CD4-positive, alpha-beta T cell (primary cell): ENCODE measurements at places on chromosomes 5 and 9.
A peak's percentile ranks its signal among the peaks of the same experiment; 100 is the strongest.

DNA sequence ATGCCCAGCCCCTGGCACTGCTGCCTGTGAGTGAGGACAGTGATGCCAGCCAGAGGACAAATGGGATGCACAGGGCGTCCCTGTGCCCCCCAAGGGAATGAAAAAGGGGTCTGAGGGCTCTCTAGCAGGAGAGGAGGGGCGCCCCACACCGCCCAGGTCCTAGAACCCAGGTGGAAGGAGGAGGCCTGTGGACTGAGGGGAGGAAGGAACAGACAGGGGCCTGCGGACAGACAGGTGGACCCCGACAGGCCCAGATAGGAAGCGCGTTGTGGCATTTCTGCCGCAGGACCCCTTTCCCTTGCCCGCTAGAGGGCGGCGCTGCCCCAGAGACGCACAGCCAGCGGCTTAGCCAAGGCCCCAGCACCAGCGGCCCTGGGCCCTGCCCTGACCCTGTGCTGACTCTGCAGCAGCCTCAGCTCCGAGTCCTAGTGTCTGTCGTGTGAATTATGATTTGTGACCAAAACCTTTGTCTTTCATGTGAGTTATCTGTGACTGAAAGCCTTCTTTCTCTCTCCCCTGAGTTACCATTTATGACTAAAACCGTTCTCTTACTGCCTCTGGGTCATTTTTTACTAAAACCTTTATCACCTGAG is 30.7 kb downstream of the TRIP13 start:
- no peaks in the 10 kb centered on the region for H3K36me3 ChIP-seq
- no peak overlapping the region for H3K27ac ChIP-seq
- H3K4me1 ChIP-seq = peaks cover 13% of the 10 kb centered on the region
- DNase-seq = peak; percentile 52
- peaks cover 12% of the 10 kb centered on the region for H3K27me3 ChIP-seq
- no peak overlapping the region for H3K4me3 ChIP-seq

GRCh38 chr9:121831869-121832268 is 180.4 kb downstream of the DAB2IP start:
- H3K27me3 ChIP-seq = no peaks in the 10 kb centered on the region
- no peaks in the 10 kb centered on the region for H3K4me1 ChIP-seq
- H3K27ac ChIP-seq = no peak overlapping the region
- H3K4me3 ChIP-seq = no peak overlapping the region
- H3K36me3 ChIP-seq = no peaks in the 10 kb centered on the region

DNA sequence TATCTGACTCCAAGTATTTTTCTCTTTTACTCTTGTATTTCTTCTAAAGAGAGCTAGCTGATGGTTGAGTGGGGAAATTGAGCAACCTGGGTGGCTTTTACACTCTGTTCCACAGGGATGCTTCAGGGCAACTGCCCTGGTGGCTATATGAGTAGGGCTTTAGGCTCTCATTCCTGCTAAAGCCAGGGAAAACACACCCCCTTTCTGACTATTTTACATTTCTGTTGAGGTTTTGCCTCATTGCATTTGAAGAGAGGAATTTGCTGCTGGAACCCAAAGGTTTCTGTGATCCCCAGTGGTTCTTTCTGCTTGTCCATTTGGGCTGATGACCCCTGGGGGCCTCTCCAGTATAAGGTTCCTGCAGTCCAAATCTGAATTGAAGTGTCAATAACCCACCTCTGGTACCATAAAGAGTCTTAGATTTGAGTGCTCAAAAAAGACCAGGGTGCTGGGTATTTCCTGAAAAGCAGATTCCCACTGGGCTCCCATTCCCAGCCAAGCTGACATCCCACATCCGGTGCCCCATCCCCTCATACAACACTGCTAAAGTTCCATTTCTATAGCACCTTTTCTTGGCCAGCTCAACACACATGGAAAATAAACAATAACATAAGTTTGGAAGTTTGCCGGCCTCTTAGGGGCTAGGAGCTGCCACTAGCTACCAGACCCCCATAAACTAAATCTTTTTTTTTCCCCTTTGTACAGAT is 59.5 kb downstream of the PAPPA start:
- H3K27me3 ChIP-seq = no peaks in the 10 kb centered on the region
- no peak overlapping the region for H3K27ac ChIP-seq
- no peak overlapping the region for H3K4me3 ChIP-seq
- no peak for DNase-seq
- H3K4me1 ChIP-seq = no peaks in the 10 kb centered on the region

DNA sequence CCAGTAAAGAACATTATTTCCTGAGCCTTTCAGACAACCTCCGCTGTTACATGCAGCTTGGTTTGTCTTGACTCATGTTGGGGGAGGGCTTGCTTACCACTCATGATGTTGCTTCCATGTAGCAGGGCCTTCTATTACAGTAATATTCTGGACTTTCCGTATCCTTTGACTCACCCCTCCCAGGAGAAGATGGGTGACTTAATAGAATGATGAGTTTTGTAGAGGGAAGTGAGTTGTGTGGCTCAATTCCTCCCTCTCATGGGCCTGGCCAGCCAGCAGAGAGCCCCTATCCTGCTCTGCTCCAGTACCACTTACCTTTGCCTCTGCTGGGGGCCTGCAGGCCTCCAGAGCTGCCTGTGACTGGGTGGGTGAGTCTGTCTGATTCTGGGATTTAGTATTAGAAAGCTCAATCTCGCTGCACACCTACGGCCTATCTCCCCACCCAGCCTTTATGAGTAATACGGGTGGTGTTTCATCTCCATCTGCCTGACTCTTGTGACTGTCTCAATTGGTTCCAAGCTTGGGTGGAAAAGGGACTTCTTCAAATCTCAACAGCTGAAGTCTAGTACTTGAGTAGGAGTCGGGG is 52.6 kb upstream of the KLF9 start:
- H3K4me1 ChIP-seq = peaks cover 18% of the 10 kb centered on the region
- no peaks in the 10 kb centered on the region for H3K36me3 ChIP-seq
- H3K4me3 ChIP-seq = no peak overlapping the region

DNA sequence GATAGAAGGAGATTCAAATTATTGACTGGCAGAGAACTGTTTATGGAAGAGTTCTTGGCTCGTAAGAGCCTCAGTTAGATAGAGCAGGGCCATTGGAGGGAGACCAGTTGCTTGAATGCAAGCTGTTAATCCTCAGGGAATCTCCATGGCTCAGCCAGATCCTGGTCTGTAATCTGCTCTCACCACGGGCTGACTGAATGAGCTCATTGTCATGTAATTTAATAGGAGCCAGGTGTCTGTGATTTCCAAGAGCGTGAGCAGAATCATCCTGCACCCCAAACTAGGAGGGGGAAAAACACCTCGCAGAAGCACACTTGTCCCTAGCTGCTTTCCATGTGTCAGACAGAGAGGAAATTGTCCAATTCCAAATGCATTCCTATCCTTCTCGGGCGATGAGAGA is 19.1 kb upstream of the KCNMB1 start:
- H3K36me3 ChIP-seq = no peaks in the 10 kb centered on the region
- H3K4me1 ChIP-seq = no peaks in the 10 kb centered on the region
- no peak overlapping the region for H3K4me3 ChIP-seq
- no peak overlapping the region for H3K27ac ChIP-seq

DNA sequence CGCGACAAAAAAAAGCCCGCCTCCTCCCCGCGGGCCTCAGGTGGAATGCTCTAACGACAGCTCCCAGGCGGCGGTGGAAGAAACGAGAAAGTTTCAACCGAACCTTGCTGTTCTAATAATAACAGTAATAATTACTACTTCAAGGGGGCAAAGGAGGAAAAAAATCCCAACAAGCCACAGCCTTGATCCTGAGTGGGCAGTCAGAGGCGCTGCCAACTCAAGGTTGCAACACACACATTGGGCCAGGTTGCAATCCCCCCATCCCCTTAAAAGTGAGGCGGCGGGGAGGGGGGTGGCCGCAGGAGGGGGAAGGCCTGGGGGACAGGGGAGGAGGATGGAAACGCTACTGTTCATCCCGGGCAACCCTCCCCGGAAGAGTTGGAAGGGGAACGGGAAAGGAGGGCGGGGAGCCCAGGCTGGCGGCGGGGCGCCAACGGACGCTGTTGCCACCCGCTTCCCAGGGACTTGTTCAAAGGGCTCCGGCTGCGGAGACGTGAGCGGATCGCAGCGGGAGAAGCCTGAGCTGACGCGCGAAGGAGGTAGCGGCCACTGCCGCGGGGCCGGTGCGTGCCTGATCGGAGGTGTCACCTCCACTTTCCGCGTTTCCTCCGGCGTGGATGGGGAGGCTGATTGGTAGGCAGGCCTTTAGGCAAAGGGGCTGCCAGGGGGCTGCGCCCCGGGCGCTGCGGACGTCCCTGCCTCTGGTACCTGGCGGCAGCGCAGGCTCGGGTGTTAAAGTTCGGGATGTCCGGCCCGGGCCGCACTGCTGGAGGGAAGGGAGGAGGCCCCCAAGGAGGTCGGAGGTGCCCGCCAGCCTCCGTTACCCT is 647 bp downstream of the SMARCA2 start:
- peaks cover 12% of the 10 kb centered on the region for H3K4me1 ChIP-seq
- H3K4me3 ChIP-seq = peak overlapping the region; percentile 84
- H3K27me3 ChIP-seq = no peaks in the 10 kb centered on the region
- H3K27ac ChIP-seq = peak overlapping the region; percentile 87
- DNase-seq = peak; percentile 53
- H3K36me3 ChIP-seq = no peaks in the 10 kb centered on the region

GRCh38 chr9:130271473-130271872 is 5.9 kb downstream of the HMCN2 start:
- H3K27ac ChIP-seq = no peak overlapping the region
- DNase-seq = no peak
- peaks cover 20% of the 10 kb centered on the region for H3K27me3 ChIP-seq
- H3K4me1 ChIP-seq = no peaks in the 10 kb centered on the region
- H3K4me3 ChIP-seq = no peak overlapping the region
- no peaks in the 10 kb centered on the region for H3K36me3 ChIP-seq

DNA sequence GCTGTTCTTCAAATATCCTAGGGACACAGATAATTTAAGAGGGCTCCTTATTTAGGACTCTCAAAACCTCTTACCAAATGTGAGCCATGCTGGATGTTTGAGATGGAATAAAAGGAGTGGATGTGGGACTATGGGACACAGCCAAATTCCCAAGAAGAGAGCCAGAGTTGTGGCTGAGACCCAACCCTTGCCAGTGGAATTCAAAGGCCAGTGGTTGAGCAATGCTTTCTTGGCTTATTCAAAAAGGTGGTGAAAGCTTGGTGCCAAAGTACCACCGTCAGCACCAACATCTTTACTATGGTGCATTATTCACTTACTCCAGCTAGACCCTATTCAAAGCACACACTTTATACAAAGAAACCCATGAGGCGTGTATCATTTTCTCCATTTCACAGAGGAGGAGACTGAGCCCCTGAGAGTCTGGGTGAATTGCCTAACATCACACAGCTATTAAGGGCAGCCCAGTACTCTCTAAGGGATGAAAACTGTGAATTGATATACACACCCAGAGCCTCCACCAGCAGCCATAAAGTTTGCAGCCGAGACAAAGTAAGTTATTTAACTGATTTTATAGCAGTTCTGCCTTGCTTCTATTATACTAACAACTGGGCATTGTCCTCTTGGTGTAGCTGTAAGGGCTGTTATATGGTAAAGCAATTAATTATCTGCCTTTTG is 391.7 kb downstream of the ACTL7B start:
- no peak overlapping the region for H3K27ac ChIP-seq
- no peak overlapping the region for H3K4me3 ChIP-seq
- no peaks in the 10 kb centered on the region for H3K4me1 ChIP-seq

GRCh38 chr5:144460600-144460999 is 289.9 kb downstream of the KCTD16 start:
- H3K27ac ChIP-seq = no peak overlapping the region
- no peaks in the 10 kb centered on the region for H3K27me3 ChIP-seq
- no peak overlapping the region for H3K4me3 ChIP-seq
- H3K4me1 ChIP-seq = no peaks in the 10 kb centered on the region
- H3K36me3 ChIP-seq = no peaks in the 10 kb centered on the region

DNA sequence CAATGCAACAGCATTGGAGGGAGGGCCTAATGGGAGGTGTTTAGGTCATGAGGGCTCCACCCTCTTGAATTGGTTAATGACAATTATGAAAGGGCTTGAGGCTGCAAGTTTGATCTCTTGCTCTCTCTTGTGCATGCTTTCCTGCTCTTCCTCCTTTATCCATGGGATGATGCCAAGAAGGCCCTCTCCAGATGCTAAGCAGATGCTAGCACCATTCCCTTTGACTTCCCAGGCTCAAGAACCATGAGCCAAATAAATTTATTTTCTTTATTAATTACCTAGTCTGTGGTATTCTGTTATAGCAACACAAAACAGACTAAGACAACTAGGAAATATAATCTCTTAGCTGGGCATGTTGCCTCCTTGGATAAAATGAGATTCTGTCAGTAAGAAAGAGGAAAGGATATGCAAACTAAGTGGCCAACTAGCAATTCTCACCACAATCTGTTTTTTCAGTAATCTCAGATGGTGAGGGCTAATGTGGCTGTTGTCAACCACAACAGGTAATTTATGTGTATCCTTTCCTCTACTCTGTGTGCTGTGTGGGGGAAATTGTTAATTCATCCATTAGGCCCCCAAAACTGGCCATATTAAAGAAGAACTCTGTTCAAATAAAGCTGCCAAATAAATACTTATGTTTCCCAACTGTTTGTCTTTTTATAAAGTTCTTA is 269.1 kb upstream of the CD180 start:
- no peak overlapping the region for H3K4me3 ChIP-seq
- H3K36me3 ChIP-seq = no peaks in the 10 kb centered on the region
- no peaks in the 10 kb centered on the region for H3K27me3 ChIP-seq
- no peak overlapping the region for H3K27ac ChIP-seq
- no peak for DNase-seq
- no peaks in the 10 kb centered on the region for H3K4me1 ChIP-seq

GRCh38 chr5:137461391-137462264 is 37.5 kb downstream of the SPOCK1 start:
- no peak overlapping the region for H3K27ac ChIP-seq
- no peaks in the 10 kb centered on the region for H3K36me3 ChIP-seq
- H3K4me3 ChIP-seq = no peak overlapping the region
- no peaks in the 10 kb centered on the region for H3K4me1 ChIP-seq
- DNase-seq = no peak
- no peaks in the 10 kb centered on the region for H3K27me3 ChIP-seq

GRCh38 chr9:127525401-127526188 is 74.3 kb downstream of the LRSAM1 start:
- no peak overlapping the region for H3K27ac ChIP-seq
- no peaks in the 10 kb centered on the region for H3K4me1 ChIP-seq
- peaks cover 18% of the 10 kb centered on the region for H3K36me3 ChIP-seq
- no peak overlapping the region for H3K4me3 ChIP-seq
- no peak for DNase-seq
- H3K27me3 ChIP-seq = no peaks in the 10 kb centered on the region
